ENCODE measurements at places on chromosomes 3 and 15. TPM values are rescaled to one million over a fixed set of nuclear protein-coding genes. Genes with fewer than 3 reads are reported as not detected.

GCSAM gene
- not detected for total RNA-seq

NSMCE3 gene
- 9.2 TPM for total RNA-seq

OXSM gene
- 13.1 TPM for total RNA-seq

CDC25A gene
- 4.3 TPM for total RNA-seq

GYG1 gene
- total RNA-seq: 39.2 TPM

DNA sequence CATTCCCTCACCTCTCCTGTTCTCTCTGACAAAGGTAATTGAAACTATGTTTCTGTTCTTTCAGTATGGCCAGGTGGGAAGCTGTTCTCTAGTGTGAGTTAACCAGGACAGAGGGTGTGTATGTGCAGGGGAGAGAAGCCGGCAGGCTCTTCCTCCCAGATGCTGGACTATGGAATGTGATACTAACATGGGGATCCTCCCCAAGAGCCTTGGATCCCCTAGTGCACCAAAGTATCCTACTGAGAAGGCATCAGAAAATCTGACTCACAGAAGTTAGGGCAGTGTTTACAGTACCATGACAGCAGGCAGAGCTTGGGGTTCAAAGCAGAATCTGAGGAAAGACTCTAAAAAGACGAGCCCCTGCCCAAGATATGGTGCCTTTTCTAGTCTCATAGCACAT lies 123.1 kb downstream of the APBA2 start:
- DNase-seq: no peak

GRCh38 chr15:62787401-62787800 lies 255.1 kb upstream of the TPM1 start:
- no peak for DNase-seq

- peak; percentile 46 for DNase-seq
Measured at GRCh38 chr15:80512726-80513660, 108.8 kb downstream of the ARNT2 start.

DNA sequence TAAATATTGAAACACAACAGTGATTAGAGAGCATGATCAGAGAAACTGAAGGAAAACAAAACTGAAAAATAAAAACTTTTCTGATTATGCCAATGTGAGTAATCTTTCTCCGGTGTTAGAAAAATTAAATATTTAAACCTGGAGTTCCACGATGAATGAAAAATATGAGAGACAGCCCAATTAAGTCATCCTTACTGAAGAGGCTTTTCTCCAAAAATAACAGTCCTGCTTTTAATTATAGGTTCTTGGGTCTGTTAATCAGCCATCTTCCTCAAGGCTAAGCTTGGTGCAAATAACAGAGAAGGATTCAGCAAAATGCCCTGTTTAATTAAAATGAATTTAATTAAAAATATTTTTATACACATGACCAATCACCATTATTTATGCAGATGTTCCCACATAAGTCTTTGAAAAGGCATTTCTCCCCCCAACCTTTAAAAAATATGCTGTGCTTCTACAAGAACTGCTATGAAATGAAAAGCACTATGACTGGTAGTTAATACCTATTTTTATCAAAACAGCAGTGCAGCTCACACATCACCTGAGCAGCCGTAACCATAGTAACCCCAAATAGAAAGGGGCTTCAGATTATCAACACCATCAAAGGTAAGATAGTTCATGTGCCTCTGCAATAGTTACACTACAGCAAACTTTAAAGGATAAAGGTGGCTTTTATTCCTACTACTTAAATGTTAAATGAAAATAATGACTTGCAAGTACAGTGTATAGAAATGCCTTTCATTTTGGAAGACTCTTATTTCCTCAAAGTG lies 175.7 kb downstream of the SLC9A9 start:
- DNase-seq: peak; percentile 6

- DNase-seq: no peak
Measured at GRCh38 chr3:66488492-66488891, 12.3 kb downstream of the LRIG1 start.

DNA sequence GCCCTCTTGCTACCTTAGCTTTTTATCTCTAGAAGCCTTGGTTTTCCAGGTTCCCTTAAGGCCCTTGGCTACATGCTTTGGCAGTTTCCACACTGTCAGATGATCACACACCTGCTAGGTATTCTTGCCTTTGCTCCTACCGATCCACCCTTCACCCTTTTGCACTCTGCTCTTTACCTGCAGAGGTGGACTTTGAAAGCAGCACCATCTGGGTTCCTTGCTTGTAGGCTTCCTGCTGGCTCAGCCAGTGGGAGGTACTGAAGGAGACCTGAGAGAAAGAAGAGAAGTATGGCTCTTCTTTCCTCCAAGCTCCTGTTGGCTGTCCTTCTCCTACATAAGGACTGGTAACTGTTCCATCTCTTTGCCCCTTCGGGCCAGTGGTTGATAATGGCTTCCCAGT lies 7.3 kb upstream of the ZNF592 start:
- no peak for DNase-seq

GRCh38 chr15:82178061-82178460 lies 84.5 kb downstream of the EFL1 start:
- peak; percentile 87 for DNase-seq

- DNase-seq: peak; percentile 64
Measured at GRCh38 chr15:91866971-91867372, 13.5 kb downstream of the SLCO3A1 start.

DNA sequence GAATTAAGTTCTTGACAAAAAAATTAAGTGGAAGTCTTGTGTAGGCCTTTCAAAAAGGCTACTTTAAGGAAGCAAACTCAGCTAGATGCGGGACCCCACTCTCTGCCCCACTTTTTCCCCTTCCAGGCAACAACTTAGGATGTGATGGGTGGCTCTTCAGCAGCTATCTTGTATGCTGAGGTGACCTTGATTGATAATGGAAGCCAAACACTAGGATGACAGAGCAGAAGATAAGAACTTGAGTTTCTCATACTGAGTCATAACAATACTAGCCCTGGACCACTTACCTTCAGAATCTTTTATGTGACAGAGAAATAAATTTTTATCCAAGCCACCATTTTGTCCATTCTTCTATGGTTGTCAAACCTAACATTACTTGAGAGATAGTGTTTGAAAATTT lies 16.1 kb downstream of the PDCD10 start:
- no peak for DNase-seq
